NCI-H1417 treated with DMSO at 0.1 percent for 48 hours (cell line): ENCODE measurements at places on chromosomes 1 and 21.

- DNase-seq = no peak
These were observed 7.2 kb downstream of the SETD4 start for GRCh38 chr21:36052860-36053714.

- DNase-seq = no peak
These were observed 208.2 kb upstream of the TMEM51 start for GRCh38 chr1:14945132-14946010.

- no peak for DNase-seq
These were observed 493 bp upstream of the ELOA start for GRCh38 chr1:23742670-23743286.

- DNase-seq = no peak
These were observed 42.7 kb upstream of the ARHGEF16 start for GRCh38 chr1:3411806-3412205.

- DNase-seq = no peak
These were observed 54.2 kb downstream of the NMNAT2 start for GRCh38 chr1:183363972-183364371.

- DNase-seq = peak; percentile 1
These were observed 6.2 kb upstream of the SPRR2F start for GRCh38 chr1:153119491-153119971.

GRCh38 chr1:162040657-162041056, 17.0 kb upstream of the OLFML2B start:
- no peak for DNase-seq

DNA sequence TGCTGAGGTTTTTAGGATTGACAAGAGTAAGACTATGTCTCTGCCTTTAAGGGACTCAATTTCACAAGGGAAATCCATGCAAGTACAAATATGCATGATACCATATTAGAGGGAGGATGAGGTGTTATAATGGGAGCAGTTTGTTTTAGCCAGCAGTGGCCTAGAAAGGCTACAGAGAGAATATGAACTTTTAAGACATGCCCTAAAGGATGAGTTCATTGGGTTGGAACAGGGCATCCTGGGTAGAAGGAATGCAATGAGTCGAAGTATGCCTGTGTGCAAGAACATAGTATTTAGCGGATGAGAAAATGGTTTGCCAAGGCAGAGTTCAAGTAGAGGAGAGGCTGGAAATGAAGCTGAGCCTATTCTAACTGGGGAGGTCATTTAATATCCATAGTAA, 32.6 kb upstream of the LEPR start:
- DNase-seq = no peak

- DNase-seq = no peak
These were observed 27.7 kb downstream of the DSTYK start for GRCh38 chr1:205183676-205184335.

DNA sequence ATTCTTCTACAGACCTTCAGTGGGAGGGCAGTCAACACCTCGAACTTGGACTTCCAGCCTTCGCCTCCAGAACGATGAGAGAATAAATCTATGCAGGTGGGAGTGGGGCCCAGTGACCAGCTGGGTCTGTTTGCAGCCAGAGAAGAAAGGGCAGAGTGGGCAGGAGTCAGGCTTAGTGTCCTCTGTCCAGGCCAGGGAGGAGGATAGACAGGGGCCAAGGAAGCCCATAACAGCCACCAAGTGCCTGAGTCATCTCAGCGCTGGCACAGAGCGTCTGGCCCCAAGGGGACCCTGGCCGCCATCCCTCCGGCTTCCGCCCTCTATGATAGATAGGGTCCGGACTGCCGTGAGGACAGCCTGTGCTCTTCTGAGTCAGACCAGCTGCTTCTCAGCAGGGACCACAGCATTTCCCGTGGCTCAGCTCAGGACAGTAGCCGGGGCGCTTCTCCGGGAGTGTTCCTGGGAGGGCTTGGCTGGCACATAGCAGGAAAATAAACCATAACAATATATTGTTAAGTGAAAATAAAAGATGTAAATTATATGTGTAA, 133.1 kb upstream of the C1orf174 start:
- no peak for DNase-seq

DNA sequence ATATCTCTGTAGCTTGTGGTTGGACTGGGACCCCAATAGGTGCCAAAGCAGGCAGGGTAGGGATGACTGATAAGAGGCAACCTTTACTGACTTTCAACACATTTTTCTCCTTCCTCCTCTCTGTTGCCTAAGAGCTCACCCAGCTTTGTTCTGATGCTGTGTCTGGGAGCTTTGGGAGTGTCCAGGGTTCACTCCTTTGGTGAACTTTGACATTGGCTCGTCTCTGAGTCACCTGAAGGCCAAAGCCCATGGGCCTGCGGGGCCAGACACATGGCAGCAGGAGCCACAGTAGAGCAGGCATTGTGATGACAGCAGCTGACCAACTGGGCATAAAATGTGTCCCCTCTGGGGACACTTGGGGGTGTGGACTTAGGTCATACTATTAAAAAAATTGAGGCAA, 99.5 kb upstream of the ZNF644 start:
- no peak for DNase-seq

DNA sequence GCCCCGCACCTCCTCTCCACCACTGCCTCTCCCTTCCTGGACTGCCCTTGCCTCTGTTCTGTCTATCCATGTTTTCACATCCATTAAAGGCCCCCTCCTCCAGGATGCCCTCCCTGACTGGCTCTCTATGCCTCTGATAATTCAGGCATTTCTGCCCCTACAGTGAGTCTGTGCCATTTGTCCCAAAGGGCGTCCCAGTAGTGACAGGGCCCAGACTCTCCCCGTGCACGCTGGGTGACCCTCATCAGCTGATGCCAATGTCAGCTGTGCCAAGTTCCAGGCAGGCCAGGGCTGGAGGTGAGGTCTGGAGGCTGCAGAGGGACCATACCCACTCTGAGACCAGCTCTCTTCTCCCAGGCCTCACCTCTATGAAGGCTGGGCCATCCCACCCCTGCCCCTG, 3.2 kb upstream of the PLEKHG5 start:
- no peak for DNase-seq

GRCh38 chr1:156746406-156746727, 5.1 kb downstream of the HDGF start:
- no peak for DNase-seq

- DNase-seq = no peak
These were observed at the start of gene S100A5 for GRCh38 chr1:153540394-153541361. TSS of gene S100A5 (minus strand) at chr1:153540934. CDS start at chr1:153540191, 743 bp downstream.

DNA sequence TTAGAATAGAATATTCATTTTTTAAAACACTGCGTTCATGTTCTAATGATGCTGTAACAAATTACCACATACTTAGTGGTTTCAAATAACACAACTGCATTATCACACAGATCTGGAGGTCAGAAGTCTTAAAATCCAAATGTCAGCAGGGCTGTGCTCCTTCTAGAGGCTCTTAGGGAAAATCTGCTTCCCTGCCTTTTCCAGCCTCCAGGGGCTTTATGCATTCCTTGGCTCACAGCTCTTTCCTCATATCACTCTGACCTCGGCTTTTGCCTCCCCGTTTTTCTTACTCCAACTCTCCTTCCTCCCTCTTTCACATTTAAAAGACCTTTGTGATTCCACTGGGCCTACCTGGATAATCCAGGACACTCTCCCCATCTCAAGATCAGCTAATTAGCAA, 18.6 kb upstream of the FMN2 start:
- DNase-seq = no peak

GRCh38 chr21:41777951-41778815, 11.3 kb upstream of the RIPK4 start:
- DNase-seq = no peak

GRCh38 chr1:12049616-12050015, 13.5 kb upstream of the TNFRSF8 start:
- peak; percentile 12 for DNase-seq
